GM12892 (cell line): ENCODE measurements at places on chromosomes 1 and 21.

GRCh38 chr1:220127076-220127475 is 33.1 kb downstream of the IARS2 start:
- no peak for DNase-seq

- DNase-seq: no peak
These were observed 26.7 kb downstream of the RGSL1 start for GRCh38 chr1:182476625-182477024.

GRCh38 chr1:41751804-41752513 is 166.8 kb downstream of the HIVEP3 start:
- DNase-seq: peak; percentile 44

- DNase-seq: no peak
These were observed 38.2 kb downstream of the L1TD1 start for GRCh38 chr1:62232871-62233278.

- no peak for DNase-seq
These were observed 120.2 kb downstream of the MRPL39 start for GRCh38 chr21:25487046-25487594.

- DNase-seq: peak; percentile 77
These were observed at the start of gene RIMKLA for GRCh38 chr1:42380586-42381279. TSS of gene RIMKLA (plus strand) at chr1:42380792. CDS start at chr1:42380935, 143 bp downstream.

DNA sequence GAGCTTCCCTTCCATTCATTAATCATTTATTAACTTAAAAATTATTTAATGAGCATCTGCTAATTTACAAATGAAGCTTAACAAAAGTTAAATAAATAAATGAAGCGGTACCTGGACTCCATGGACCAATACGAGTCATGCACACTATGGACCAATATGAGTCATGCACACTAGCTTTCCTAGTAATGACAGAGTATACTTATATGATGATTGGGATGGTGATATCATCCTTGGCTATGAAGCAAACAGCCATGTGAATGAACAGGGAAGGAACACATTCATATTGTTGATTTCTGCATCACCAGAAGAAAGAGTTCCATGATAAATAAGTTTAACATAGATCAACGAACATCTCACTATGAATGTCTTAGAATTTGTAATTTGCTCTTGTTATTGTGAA is 109.9 kb downstream of the SPAG17 start:
- DNase-seq: no peak

- DNase-seq: no peak
These were observed 98.8 kb downstream of the CCDC185 start for GRCh38 chr1:223492044-223492443.

- DNase-seq: no peak
These were observed 127.7 kb downstream of the TGFB2 start for GRCh38 chr1:218472885-218473284.

DNA sequence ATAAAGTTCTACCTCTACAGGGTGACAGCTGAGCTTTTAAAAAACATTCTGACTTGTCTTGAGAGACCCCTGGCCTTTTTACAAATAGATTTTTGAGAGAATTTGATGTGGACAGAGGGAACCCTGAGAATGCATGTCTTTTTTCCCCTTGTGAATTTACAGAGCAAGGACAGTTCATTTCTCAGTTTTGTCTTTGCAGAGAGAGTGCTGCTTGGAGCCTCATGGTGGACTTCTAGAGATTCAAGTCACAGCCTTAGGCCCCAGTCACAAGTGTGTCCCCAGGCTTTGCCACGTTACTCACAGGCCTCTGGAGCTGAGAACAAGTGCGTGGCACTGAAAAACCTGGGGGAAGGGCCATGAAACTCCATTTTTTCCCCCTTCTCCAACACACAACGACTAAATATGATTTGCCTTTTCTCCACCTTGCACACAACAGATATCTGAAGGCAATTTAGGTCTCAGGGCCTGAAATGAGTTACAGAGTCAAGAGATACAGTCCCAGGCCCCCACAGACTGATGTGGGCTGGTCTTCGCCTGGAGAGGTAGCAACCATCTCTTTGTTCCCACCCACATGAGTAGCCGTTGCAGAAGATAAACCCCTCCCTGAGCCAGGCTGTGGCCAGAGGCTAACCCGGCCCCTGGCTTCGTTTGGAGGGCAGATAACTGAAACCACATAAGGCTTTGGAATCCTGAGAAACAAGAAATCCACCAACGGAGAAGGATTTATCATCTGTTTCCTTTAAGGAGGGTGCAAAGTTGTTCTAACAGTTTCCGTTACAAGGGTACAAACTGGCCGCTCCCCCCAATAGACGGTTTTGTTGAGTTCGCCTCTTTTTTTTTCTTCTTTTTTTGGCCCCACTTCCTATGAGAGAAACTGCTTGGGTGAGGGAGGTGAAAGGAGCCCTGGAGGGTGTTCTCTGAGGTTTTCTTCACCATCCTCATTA is 1.0 kb upstream of the PIGV start:
- peak; percentile 40 for DNase-seq

- DNase-seq: no peak
These were observed 38.8 kb upstream of the CLCA4 start for GRCh38 chr1:86507935-86508582.

- peak; percentile 26 for DNase-seq
These were observed 106.5 kb downstream of the HLCS start for GRCh38 chr21:36859744-36860501.

- DNase-seq: no peak
These were observed 164.9 kb downstream of the PTBP2 start for GRCh38 chr1:96886474-96886873.

DNA sequence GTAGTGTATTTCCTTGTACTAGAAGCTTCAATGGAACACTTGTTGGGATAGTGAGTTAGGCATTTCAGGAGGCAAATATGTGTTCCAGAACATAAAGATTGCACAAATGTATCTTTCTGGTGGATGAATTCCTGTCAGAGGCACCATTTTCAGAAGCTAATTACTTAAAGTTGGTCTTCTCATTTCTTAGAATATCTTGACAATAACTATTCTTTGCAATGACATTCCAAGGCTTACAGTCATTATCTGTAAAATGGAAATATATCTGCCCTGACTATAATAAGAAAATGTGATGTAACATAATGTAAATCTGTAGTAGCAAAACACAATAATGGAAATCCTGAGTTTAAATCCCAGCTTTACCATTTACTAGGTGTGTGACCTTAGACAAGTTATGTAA is 2.7 kb downstream of the VCAM1 start:
- no peak for DNase-seq

GRCh38 chr1:40774266-40774998 is 9.2 kb upstream of the KCNQ4 start:
- DNase-seq: no peak

DNA sequence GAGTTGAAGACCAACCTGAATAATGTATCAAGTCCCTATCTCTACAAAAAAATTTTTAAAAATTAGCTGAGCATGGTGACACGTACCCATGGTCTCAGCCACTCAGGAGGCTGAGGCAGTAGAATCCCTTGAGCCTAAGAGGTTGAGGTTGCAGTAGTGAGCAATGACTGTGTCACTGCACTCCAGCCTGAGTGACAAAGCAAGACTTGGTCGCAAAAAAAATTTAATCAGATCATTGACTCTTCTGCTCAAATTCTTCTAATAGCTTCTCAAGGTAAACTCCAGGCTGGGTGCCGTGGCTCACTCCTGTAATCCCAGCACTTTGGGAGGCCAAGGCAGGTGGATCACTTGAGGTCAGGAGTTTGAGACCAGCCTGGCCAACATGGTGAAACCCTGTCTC is 85.9 kb upstream of the PUM1 start:
- DNase-seq: no peak

GRCh38 chr1:56064705-56065104 is 514.7 kb downstream of the PLPP3 start:
- no peak for DNase-seq

DNA sequence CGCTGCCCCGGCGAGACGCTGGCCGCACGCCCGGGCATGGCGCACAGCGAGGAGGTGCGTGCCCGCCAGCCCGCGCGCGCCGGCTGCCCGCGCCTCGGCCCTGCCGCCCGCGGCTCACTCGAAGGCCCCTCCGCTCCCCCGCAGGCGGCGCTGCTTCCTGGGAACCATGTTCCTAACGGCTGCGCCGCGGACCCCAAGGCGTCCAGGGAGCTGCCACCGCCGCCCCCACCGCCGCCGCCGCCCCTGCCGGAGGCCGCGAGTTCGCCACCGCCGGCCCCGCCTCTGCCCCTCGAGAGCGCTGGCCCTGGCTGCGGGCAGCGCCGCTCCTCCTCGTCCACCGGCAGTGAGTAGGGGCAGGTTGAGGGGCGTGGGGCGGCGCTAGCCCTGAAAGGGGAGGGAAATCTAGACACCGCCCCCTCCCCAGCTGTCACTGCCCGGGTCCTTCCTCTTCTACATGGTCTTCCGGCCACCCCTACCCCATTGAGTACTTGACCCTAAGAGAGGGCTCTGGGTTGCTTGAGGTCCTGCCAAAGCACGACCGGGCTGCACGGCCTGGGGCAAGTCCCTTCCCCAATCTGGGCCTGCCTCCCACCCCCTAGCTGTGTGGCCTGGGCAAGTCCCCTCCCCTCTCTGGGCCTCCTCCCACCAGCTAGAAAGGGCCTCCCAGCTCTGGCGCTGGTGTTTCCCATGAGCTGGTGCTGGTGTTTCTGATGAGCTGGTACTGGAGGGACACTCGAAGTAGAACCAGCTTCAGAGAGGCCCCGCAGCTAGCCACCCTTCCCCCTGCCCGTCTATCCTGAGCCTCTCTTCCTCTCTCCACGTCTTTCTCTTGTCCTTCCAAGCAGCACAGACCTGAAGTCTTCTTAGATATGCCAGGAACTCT is 17.0 kb downstream of the TNFRSF25 start:
- DNase-seq: no peak

DNA sequence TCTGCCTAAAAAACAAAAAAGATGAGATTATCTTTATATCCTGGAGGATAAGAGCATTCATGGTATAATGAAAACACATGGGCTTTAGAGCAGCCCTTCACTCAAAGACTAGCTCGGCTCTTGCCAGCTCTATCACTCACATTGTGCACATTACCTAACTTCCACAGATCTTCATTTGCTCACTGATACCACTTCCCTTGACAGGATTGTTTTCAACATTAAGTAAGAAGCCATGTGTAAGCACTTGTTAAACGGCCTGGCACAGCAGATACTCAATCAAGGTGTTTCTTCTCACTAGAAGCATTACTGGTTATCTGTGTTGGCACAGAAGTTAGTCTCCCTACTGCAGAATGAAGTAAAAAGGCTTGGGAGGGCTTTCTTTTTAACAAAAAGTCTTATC is 18.7 kb downstream of the LPGAT1 start:
- no peak for DNase-seq

- DNase-seq: no peak
These were observed 9.2 kb upstream of the RXRG start for GRCh38 chr1:165454091-165454610.

GRCh38 chr1:232561381-232561780 is 68.6 kb downstream of the SIPA1L2 start:
- no peak for DNase-seq

DNA sequence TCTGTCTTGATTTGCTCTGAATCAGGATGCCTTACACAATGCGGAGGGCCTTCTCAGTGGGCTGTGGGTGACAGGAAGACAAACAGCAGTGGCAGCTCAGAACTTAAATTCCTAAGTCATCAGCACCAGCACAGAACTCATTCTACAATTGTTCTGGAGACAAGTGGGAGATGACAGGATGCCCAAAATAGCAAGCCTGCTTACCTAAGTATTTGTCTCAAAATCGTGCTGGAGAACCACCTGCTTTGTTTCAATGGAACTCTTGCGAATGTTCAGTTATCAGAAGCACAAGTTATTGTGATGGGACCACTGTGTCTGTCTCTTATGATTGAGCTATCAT is 76.1 kb downstream of the VCAM1 start:
- DNase-seq: no peak
